ENCODE measurements at places on chromosomes 4 and X. TPM values are rescaled to one million over a fixed set of nuclear protein-coding genes. Genes with fewer than 3 reads are reported as not detected.
A peak's percentile ranks its signal among the peaks of the same experiment; 100 is the strongest.

The ARHGAP4 gene
- total RNA-seq, result 53.8 TPM

DNA sequence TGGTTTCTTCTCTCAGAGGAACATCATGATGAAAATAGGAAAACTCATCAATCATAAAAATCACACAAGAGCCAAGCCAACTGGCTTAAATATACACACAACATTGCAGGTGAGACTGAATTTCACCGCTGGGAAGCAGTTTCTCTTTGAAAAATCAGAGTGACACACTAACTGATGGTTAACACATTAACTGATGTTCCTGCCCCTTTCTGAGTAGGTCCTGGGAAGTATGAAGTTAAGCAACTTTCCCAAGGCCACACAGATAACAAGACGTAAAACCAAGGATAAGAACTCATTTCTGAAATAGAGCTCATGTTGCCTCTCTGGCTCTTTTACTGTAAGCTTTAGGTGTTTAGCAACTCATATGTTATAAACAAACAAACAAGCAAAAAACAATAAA, 813.7 kb upstream of the HS3ST1 start:
- peak; percentile 33 for DNase-seq

DNA sequence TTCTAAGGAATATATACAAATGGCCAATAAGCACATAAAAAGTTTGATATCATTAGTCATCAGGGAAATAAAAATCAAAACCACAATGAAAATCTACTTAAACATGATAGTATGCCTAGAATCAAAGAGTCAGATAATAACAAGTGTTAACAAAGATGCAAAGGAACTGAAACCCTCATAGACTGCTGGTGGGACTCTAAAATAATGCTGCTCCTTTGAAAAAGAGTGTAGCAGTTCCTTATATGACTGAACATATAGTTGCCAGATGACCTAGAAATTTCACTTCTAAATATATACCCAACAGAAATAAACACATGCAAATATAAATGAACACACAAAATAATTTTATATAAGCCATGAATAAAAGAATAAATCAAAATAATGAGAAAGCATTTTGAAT, 205.1 kb upstream of the CTSO start:
- no peak for DNase-seq

The RBM47 gene
- total RNA-seq, result 143 TPM

The TLR1 gene
- total RNA-seq, result 16.6 TPM

GRCh38 chrX:74509989-74510388, 88.7 kb downstream of the SLC16A2 start:
- DNase-seq, result no peak

DNA sequence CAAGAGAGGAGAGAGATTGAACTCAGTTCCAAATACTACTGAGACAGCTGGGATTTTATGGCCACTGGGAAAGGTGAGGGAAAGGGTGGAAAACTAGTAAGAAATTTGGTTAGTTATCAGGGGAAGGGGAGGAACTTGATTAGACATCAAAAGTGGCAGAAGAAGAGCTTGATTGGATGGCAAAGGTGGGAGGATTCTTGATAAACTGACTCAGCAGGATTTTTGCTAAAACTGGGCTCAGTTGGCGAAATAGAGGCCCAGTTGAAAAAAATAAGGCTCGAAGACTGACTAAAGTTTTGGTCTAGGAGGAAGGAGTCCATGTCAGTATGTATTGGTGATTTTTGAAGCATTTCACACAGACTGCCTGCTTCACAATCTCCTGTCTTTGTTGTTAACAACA, 10.0 kb downstream of the BEX3 start:
- DNase-seq, result no peak

GRCh38 chrX:41184312-41184711, 99.1 kb downstream of the USP9X start:
- no peak for DNase-seq

The MAP7D2 gene
- total RNA-seq, result 5.2 TPM

- DNase-seq, result no peak
Measured at GRCh38 chrX:79556800-79557199, 189.7 kb upstream of the ITM2A start.

The CXCR3 gene
- 1.5 TPM for total RNA-seq

The TMEM164 gene
- total RNA-seq, result 45.8 TPM

DNA sequence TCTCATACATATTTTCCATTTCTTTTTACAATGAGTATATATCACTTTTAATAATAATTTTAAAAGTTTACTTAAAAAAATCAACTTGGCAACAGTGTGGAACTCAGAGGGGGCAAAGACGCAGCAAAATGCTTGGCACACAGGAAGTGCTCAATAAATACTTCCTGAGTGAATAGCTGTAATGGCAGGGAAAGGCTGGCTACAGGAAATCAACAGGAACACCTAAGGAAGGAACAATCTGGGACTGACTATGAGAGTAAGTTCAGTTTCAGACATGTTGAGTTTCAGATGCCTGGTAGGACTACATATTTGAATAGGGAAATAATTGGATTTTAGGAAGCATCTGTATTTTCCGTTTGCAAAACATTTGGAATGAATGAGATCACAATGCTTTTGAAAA, 137.6 kb downstream of the SCLT1 start:
- no peak for DNase-seq

DNA sequence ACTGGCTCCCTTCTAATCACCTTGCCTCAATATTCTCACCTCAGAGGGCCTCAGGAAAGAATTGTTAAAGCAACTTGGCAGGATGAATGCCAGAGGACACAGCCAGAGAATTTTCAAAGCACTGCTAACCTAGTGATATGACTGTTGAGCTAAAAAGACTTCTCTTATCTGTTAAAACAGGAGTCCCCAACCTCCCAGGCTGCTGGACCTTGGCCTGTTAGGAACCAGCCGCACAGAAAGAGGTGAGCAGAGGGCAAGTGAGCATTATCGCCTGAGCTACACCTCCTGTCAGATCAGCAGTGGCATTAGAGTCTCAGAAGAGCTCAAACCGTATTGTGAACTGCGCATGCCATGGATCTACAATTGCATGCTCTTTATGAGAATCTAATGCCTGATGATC, 1.7 kb upstream of the KCNE5 start:
- no peak for DNase-seq

GRCh38 chr4:58766763-58767162, 1656.6 kb upstream of the IGFBP7 start:
- no peak for DNase-seq
